ENCODE measurements at places on chromosomes 6 and 20.
A peak's percentile ranks its signal among the peaks of the same experiment; 100 is the strongest.

GRCh38 chr6:169969372-169970099 is 218.1 kb downstream of the ERMARD start:
- no peak for DNase-seq

- no peak for DNase-seq
Observed at GRCh38 chr6:4463236-4463635, 313.0 kb upstream of the CDYL start.

GRCh38 chr6:20096536-20096935 is 115.7 kb downstream of the MBOAT1 start:
- no peak for DNase-seq

DNA sequence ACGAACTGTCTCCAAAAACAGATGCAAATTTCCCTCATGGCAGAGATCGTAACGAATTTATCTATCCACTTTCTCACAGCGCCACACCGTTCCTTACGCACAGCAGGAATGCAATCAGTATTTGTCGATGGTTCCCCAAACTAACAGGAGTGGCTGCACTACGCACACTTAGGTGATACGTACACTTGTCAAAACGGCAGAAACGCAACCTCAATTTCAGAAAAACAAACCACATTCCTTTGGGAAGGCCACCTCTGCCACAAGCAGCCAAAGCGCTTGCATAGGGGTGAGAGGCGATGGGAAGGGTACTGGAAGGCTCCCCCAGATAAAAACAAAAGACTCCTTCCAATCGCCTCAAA is 638 bp downstream of the MDN1 start:
- peak; percentile 15 for DNase-seq

- DNase-seq: no peak
Observed at GRCh38 chr6:119934816-119935215, 585.3 kb upstream of the MAN1A1 start.

GRCh38 chr6:35922139-35922554 is 1.2 kb upstream of the SRPK1 start:
- no peak for DNase-seq

All from hepatic stellate cell (primary cell).